ENCODE measurements at places on chromosomes 7 and 10. TPM values are rescaled to one million over a fixed set of nuclear protein-coding genes. Genes with fewer than 3 reads are reported as not detected.
A peak's percentile ranks its signal among the peaks of the same experiment; 100 is the strongest.

- no peak overlapping the region for H3K4me3 ChIP-seq
- no peaks in the 10 kb centered on the region for H3K36me3 ChIP-seq
- H3K27me3 ChIP-seq = peaks cover 92% of the 10 kb centered on the region
- peaks cover 8% of the 10 kb centered on the region for H3K4me1 ChIP-seq
Measured at GRCh38 chr7:155468785-155469148, 10.8 kb downstream of the EN2 start.

DNA sequence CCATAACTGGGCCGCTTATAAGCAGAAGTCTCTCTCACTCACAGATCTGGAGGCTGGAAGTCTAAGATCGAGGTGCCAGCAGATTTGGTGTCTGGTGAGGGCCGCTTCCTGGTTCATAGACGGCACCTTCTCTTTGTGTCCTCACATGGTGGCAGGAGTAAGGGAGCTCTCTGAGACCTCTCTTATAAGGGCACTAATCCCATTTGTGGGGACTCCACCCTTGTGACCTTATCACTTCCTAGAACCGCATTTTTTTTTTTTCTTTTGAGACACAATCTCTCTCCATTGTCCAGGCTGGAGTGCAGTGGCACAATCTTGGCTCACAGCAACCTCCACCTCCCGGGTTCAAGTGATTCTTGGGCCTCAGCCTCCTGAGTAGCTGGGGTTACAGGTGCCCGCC is 8.1 kb downstream of the FBH1 start:
- no peaks in the 10 kb centered on the region for H3K4me1 ChIP-seq
- no peaks in the 10 kb centered on the region for H3K27me3 ChIP-seq
- no peak for DNase-seq
- H3K4me3 ChIP-seq = no peak overlapping the region
- no peaks in the 10 kb centered on the region for H3K36me3 ChIP-seq

GRCh38 chr7:1752111-1752510 is 82.0 kb downstream of the ELFN1 start:
- no peaks in the 10 kb centered on the region for H3K36me3 ChIP-seq
- peaks cover 13% of the 10 kb centered on the region for H3K27me3 ChIP-seq
- no peaks in the 10 kb centered on the region for H3K4me1 ChIP-seq
- no peak overlapping the region for H3K27ac ChIP-seq
- no peak for DNase-seq
- H3K4me3 ChIP-seq = no peak overlapping the region

- no peak overlapping the region for H3K4me3 ChIP-seq
- H3K4me1 ChIP-seq = peaks cover 9% of the 10 kb centered on the region
- no peaks in the 10 kb centered on the region for H3K27me3 ChIP-seq
- no peaks in the 10 kb centered on the region for H3K36me3 ChIP-seq
- DNase-seq = no peak
- H3K27ac ChIP-seq = peak overlapping the region; percentile 24
Measured at GRCh38 chr10:109898666-109899355, 24.5 kb downstream of the XPNPEP1 start.

GRCh38 chr7:143987513-143987912 is 12.6 kb upstream of the OR6B1 start:
- no peaks in the 10 kb centered on the region for H3K4me1 ChIP-seq
- no peaks in the 10 kb centered on the region for H3K36me3 ChIP-seq
- H3K27ac ChIP-seq = no peak overlapping the region
- H3K27me3 ChIP-seq = no peaks in the 10 kb centered on the region
- H3K4me3 ChIP-seq = no peak overlapping the region
- no peak for DNase-seq

DNA sequence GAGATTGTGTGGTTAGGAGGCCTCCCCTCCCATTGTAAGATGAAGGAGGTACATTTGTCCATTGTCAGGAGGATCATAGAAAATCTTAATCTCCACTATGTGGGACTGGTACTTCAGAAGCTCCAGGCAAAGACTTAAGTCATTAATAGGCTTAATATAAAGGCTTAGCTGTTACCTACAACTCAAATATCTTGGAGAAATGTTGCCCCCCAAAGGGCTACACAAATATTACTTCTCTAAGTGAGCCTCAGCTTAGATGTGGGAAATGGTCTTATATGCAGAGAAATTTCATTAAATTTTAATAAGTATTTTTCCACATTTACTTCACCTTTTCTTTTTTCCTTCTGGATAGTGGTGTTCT is 27.2 kb downstream of the TAS2R41 start:
- H3K27me3 ChIP-seq = no peaks in the 10 kb centered on the region
- no peak overlapping the region for H3K4me3 ChIP-seq
- no peaks in the 10 kb centered on the region for H3K36me3 ChIP-seq
- no peak overlapping the region for H3K27ac ChIP-seq
- no peaks in the 10 kb centered on the region for H3K4me1 ChIP-seq

DNA sequence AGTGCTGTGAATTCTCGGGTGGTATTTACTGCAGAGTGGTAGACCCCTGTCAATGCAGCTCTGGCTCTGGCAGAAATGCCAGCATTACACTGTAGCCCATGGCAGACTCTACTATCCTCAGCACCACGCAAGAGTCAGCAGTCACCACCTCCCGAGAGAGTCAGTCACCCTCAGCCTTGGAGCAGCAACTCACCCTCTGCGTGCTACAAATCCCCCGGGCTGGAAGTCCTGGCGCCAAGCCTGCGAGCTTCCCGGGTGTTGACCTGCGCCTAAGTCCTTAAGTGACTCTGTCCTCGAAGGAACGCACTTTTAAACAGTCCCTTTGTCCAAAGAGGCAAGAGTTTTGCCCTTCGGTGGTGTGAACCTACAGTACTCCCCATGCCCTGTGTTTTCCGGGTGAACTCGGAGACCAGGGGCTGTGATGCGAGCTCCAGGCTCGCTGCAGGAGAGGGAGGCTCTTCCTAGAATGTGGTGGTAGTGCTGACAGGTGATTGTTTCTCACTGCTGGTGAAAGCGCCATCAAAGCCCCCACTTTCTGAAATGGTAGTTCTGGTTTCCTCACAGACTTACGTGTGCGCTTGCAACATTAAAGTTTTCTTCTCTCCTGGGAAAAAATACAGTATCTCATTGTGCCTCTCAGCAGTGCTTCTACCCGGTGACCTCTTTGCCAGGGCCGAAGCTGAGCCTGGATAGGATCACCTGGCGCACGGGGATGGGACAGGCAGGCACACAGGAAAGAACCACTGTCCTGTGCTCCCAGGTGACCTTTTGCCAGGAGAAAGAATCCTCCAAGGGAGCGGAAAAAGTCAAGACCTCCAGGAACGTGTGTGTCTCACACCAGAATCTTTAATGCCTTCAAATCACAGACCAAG is 33.1 kb upstream of the MBL2 start:
- H3K36me3 ChIP-seq = no peaks in the 10 kb centered on the region
- no peak overlapping the region for H3K27ac ChIP-seq
- no peak overlapping the region for H3K4me3 ChIP-seq
- no peak for DNase-seq
- H3K27me3 ChIP-seq = no peaks in the 10 kb centered on the region

DNA sequence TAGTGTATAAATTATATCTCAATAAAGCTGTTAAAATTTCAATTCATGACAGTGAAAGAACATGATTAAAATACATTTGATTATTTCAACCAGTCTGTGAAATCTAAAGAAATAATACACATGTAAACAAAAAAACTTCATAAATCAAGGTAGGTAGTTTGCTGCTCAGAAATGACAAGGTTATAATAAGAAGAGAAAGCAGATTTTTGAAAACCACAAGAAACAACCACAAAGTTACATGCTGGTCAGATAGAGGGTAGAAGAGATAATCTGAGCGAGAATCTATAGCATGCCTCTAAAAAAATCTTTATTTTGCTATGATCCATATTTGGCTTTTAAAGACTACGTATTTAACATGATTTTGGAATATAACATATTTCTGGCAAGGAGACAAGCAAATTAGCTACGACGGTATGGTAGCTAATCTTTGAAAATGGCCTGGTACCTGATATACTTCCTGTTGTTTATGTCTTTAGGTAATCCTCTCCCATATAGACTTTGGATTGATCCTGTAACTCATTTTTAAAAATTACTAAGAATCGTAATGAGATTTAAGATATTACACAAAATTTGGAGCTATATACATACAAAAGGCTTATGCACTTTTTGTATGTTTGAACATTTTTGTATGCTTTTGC is 23.5 kb upstream of the VCL start:
- no peak overlapping the region for H3K4me3 ChIP-seq
- no peak overlapping the region for H3K27ac ChIP-seq
- no peaks in the 10 kb centered on the region for H3K4me1 ChIP-seq
- H3K36me3 ChIP-seq = no peaks in the 10 kb centered on the region

- DNase-seq = no peak
- H3K4me3 ChIP-seq = no peak overlapping the region
- H3K27ac ChIP-seq = no peak overlapping the region
- no peaks in the 10 kb centered on the region for H3K27me3 ChIP-seq
- no peaks in the 10 kb centered on the region for H3K4me1 ChIP-seq
Measured at GRCh38 chr10:15163253-15163828, 5.2 kb downstream of the NMT2 start.

DNA sequence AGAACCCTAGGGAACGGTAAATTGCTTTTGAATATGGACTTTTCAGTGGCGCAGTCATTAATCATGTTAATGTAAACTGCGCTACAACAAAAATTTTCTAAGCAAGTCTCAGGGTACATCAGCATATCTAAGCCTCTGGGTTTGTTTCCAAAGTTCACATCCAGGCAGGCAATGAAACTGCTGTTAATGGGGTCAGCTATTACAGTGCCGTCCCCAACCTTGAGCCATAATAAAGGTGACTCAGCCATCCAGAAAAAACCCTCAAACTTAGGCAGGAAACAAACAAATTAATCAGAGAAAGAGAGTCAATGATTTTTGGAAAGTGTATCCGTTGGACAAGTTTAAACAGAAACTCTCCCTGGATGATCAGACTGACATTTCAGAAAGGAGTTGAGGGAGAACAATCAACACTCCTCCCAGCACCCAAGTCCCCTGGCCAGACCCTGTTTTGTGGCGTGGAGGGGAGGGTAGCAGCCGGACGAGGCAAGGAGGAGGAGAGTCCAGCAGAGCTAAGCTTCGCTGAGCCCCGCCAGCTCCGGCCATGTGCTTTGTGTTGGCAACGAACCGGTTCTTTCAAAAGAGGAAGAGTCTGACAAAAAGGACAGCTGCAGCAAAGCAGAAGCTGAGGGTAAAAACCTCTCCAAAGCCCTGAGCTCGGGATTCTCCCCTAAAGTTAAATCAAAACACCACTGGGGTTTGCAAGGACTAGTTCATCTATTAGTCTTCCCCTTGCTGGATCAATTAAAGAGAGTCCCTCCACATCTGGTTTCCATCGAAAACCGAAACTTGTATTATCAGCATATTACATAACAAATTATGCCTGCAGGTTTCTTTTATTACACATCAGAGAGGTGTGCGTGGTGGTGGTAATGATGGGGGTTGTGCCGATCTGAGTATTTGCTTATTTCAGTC is 3.6 kb downstream of the FAM53B start:
- no peak overlapping the region for H3K4me3 ChIP-seq
- peaks cover 48% of the 10 kb centered on the region for H3K4me1 ChIP-seq
- H3K27ac ChIP-seq = peak overlapping the region; percentile 71

DNA sequence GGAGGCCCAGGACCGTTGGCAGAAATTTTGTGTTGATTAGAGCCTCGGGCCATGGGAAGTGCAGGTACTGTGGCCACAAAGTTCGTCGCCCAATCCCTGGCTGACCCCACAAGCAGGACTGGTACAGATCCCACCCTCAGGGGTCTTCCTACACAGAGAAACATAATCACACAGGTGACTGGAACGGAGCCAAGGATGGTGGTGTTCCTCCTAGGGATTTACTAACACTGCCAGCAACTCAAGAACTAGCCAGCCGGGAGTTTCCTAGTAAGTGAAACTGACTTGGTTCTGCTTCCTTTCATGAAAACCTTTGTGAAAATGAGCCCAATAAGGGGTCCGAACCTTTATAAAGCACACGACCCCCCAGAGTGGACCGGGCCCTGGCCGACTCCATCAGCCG is 5.7 kb downstream of the CUX1 start:
- H3K27me3 ChIP-seq = no peaks in the 10 kb centered on the region
- H3K36me3 ChIP-seq = no peaks in the 10 kb centered on the region
- H3K4me1 ChIP-seq = no peaks in the 10 kb centered on the region
- H3K4me3 ChIP-seq = no peak overlapping the region
- H3K27ac ChIP-seq = no peak overlapping the region

DNA sequence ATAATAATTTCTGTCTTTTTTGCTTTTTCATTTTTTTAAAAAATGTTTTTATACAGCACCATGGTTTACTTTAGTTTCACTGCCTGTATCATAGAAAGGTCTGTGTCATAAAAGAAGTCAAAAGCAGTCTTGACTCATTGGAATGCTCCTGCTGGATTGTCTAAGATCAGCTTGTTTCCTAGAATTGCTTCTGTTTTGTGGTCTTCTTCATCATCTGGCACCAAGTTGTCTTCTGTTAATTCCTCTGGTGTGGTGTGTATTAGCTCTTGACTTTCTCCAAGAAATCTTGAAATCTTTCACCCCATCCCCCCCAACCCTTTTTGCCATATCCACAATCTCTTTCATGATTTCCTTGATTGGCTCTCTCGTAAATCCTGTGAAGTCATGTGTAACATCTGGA is 250.3 kb upstream of the CXCL12 start:
- H3K36me3 ChIP-seq = no peaks in the 10 kb centered on the region
- no peak for DNase-seq
- H3K4me1 ChIP-seq = no peaks in the 10 kb centered on the region

- H3K36me3 ChIP-seq = no peaks in the 10 kb centered on the region
- DNase-seq = no peak
- H3K27ac ChIP-seq = no peak overlapping the region
- no peaks in the 10 kb centered on the region for H3K4me1 ChIP-seq
- H3K27me3 ChIP-seq = no peaks in the 10 kb centered on the region
Measured at GRCh38 chr10:29255104-29255503, 33.8 kb upstream of the LYZL1 start.

DNA sequence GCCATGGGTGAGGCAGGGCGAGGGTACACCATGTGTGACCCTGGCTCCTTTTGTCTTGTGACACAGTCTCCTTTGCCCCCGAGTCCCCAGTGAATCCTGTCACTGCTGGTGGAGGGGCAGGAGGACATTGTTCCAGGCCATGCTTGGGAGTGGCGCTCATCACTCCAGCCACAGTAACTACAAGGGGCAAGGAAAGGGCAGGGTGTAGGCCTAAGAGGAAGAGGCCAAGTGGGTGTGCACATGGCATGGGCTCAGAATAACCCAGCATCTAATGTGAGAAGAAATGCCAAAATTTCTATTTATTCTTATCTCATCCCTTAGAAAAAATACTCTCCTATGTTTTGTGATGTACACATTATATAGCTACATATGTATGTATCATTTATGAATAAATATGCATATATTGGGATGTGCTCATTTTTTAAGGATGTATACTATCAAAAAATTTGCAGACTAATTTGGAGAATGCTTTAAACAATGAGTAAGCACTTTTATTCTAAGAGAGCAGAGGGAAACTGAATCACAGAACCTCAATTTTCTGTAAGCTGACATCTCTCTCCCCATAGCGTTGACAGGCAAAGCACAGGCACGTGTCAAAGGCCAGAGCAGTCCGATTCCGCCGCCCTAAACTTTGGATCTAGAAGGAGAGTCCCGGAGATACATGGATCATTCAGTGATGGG is 36.9 kb downstream of the RNF32 start:
- H3K4me1 ChIP-seq = no peaks in the 10 kb centered on the region
- no peaks in the 10 kb centered on the region for H3K36me3 ChIP-seq
- H3K27me3 ChIP-seq = no peaks in the 10 kb centered on the region
- DNase-seq = no peak
- H3K27ac ChIP-seq = no peak overlapping the region

KCNK18 gene
- not detected for total RNA-seq

INA gene
- 0.44 TPM for total RNA-seq

HPS6 gene
- 21.9 TPM for total RNA-seq

SPDYE5 gene
- not detected for total RNA-seq

HOXA6 gene
- 29.6 TPM for total RNA-seq

CARD11 gene
- total RNA-seq = 1.8 TPM

PAPOLB gene
- 0.05 TPM for total RNA-seq

ABCA13 gene
- 2.5 TPM for total RNA-seq
